Activated T-cell treated with anti-CD3 and anti-CD28 coated beads, Interleukin-2, amount 50 U/mL, for 72 hours (primary cell): ENCODE measurements at places on chromosomes 3 and 15. TPM values are rescaled to one million over a fixed set of nuclear protein-coding genes. Genes with fewer than 3 reads are reported as not detected.
A peak's percentile ranks its signal among the peaks of the same experiment; 100 is the strongest.

The LRRC31 gene
- not detected for total RNA-seq

The TRAT1 gene
- 25.9 TPM for total RNA-seq

The CISH gene
- 271 TPM for total RNA-seq

The RASL12 gene
- total RNA-seq = not detected

The SNTN gene
- not detected for total RNA-seq

The DNAJC13 gene
- total RNA-seq = 39.5 TPM

The ACTR8 gene
- total RNA-seq = 47.2 TPM

The SATB1 gene
- total RNA-seq = 716 TPM

The TRPM1 gene
- not detected for total RNA-seq

The AVEN gene
- total RNA-seq = 10.3 TPM

The KNG1 gene
- total RNA-seq = not detected

- no peak overlapping the region for H3K4me3 ChIP-seq
- H3K4me1 ChIP-seq = peaks cover 9% of the 10 kb centered on the region
- H3K27ac ChIP-seq = no peak overlapping the region
- DNase-seq = no peak
- peaks cover 9% of the 10 kb centered on the region for H3K36me3 ChIP-seq
These were observed 55.2 kb downstream of the RPL39L start for GRCh38 chr3:187084126-187084525.

DNA sequence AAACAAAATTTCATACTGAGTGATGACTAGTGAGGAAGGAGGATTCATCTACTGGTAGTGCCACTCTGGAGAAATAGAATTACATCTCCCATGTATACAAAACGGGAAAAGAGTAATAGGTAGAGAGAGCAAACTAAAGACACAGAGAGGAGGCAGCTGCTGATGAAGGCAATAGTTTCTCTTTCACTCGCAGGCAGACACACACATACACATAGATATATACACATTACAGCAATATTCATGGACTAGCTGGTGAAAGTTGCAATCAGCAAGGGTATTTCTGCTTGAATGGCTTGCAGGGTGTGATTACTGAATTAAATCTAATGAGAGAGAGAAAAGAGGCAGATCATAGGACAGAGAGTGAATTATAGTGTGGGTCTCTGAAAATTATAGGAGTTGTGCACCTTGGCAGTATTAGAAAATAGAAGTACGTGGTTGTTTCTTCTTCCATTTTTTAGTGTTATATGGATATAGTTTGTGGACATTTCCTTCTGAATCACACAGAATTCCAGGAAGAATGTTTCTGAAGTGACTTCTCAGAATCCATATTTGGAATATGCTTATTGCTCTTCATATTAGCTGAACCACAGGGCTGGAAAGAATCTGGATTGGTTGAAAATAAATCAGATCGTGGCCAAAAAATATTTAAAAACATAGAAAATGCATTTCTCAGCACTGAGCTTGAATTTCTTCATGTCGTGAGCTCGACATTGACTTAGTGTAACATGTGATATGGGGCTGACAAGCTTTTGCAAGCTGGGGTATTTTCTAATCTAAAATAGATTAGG lies 991.2 kb downstream of the TUSC7 start:
- no peaks in the 10 kb centered on the region for H3K4me1 ChIP-seq
- no peak overlapping the region for H3K4me3 ChIP-seq
- no peaks in the 10 kb centered on the region for H3K36me3 ChIP-seq

DNA sequence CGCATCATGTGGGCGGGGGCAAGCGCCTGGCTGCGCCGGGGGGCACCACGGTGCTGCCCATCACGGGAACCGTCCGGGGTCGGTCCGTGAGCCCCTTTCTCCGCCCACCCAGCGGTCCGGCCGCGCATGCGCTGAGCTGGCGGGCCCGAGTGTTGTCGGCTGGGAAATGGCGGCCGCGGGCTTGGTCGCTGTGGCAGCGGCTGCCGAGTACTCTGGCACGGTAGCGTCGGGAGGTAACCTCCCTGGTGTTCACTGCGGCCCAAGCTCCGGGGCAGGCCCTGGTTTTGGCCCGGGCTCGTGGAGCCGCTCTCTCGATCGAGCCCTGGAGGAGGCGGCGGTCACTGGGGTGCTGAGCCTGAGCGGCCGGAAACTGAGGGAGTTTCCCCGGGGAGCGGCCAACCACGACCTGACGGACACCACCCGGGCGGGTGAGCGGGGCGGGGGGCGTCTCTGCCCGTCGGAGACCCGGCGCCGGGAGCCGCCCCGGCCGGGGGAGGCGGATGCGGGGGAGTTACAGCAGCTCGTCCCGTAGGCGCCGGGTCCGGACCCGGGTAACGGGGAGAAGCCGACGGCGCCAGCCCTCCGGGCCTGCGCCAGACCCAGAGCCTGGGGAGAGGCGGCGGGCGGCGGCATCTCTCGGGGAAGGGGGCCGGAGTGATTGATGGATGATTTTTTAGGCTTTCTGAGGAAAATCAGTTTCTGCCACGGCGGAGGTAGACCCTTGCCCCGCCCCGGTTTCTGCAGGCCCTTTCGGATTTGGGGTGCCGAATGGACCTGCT lies at the start of gene LRCH3:
TSS of gene LRCH3 (plus strand) at position 142 of the 779 bp plus-strand sequence. CDS start at position 167, 25 bp downstream.
- DNase-seq = peak; percentile 93
- peak within 1 kb of the TSS; percentile 99 for H3K27ac ChIP-seq
- H3K4me3 ChIP-seq = peak within 1 kb of the TSS; percentile 96
- H3K27me3 ChIP-seq = no peaks in the 10 kb centered on the region

GRCh38 chr3:156378871-156379270 lies 176.0 kb downstream of the SSR3 start:
- DNase-seq = no peak
- H3K4me3 ChIP-seq = no peak overlapping the region
- no peak overlapping the region for H3K27ac ChIP-seq
- no peaks in the 10 kb centered on the region for H3K4me1 ChIP-seq
- H3K27me3 ChIP-seq = peaks cover 9% of the 10 kb centered on the region

GRCh38 chr3:12046406-12046805 lies 42.2 kb downstream of the SYN2 start:
- H3K27me3 ChIP-seq = peaks cover 15% of the 10 kb centered on the region
- H3K27ac ChIP-seq = no peak overlapping the region
- H3K4me1 ChIP-seq = no peaks in the 10 kb centered on the region
- DNase-seq = no peak
- no peaks in the 10 kb centered on the region for H3K36me3 ChIP-seq
- H3K4me3 ChIP-seq = no peak overlapping the region

GRCh38 chr3:5017925-5018531 lies 38.8 kb downstream of the BHLHE40 start:
- peaks cover 12% of the 10 kb centered on the region for H3K27me3 ChIP-seq
- peaks cover 95% of the 10 kb centered on the region for H3K4me1 ChIP-seq

DNA sequence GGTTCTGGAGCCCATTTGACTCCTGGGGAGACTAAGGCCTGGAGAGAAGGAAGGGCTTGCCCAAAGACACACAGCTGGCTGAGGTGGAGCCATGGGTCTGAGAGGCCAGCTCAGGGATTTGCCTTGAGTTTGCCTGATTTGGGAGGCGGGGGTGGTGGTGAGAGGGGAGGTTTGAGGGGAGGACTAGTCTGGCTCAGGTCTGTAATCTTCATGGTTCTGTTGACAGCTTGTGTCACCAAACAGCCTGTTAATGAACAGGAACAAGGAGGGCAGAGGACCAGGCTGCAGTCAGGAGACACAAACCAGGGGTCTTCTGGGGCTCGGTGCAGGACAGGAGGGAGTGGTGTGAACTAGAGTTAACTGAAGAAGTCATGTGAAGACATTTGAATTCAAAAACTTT lies 3.6 kb downstream of the TRH start:
- H3K27ac ChIP-seq = no peak overlapping the region
- no peak overlapping the region for H3K4me3 ChIP-seq
- no peak for DNase-seq
- H3K36me3 ChIP-seq = no peaks in the 10 kb centered on the region
- H3K27me3 ChIP-seq = peaks cover 43% of the 10 kb centered on the region

GRCh38 chr3:184040010-184040409 lies 8.5 kb downstream of the HTR3D start:
- H3K27ac ChIP-seq = no peak overlapping the region
- no peak overlapping the region for H3K4me3 ChIP-seq
- no peaks in the 10 kb centered on the region for H3K4me1 ChIP-seq
- DNase-seq = no peak
- no peaks in the 10 kb centered on the region for H3K36me3 ChIP-seq

DNA sequence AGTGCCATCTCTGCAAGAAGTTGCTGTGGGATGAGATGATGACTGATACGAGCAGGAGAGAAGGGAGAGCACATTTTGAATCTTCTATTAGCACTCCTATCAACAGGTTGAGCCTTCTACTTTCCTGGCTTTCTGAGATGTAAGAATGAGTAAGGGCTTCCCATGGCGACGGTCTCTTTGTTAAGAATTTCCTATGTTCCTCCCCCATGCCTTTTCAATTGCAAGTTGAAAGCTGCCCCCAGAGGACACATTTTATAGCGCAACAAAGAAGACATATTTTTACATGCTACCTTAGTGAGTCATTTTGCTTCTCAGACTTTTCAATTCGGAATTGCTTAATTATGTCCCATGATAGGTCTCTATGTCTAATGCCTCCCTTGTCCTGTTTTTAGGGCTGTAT lies 71.3 kb upstream of the LRTM1 start:
- no peak for DNase-seq
- no peak overlapping the region for H3K27ac ChIP-seq
- no peaks in the 10 kb centered on the region for H3K27me3 ChIP-seq
- H3K4me1 ChIP-seq = no peaks in the 10 kb centered on the region

DNA sequence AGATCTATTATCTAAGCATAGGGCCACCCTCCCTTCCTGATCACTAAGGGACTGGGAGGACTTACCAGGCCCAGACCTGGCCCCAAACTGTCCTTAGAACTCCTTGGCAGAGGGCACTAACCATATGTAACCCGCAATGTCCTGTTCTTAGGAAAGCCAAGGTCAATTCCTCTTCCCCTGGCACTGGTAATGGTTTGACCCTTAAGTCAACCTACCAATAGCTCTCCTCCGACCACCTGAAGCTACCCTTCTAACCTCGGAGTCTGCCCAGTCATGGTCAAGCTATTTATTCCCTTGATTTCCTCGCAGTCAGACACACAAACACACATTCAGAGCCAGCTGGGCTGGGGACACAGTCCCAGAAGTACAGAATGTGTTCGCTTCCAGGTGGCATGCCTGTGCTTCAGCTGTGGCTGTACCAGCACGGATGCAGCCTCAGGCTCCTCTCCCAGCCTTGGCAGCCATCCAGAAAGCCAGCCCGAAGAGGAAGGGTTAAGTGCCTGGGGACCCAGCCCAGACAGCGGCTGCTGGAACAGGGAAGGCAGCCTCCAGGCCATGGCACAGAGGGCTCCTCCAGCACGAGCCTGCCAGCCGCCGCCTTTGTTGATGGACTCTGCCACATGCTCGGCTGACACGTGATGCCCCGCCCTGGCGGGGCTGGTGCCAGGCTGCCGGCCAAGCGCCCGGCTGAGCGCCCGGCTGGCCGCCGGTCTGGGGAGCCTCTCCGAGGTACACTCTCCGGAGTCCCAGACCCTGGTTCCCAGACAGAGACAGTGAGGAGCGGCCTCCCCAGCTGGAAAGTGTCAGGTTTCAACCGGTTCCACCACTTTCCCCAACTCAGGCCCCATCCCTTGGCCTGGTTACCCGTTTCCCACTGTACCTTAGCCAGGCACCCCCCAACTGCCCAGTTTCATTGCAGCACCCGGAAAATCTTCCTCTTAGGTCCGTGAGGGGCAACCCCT lies 5.5 kb downstream of the BMF start:
- no peak for DNase-seq
- H3K27ac ChIP-seq = no peak overlapping the region
- no peak overlapping the region for H3K4me3 ChIP-seq
- H3K36me3 ChIP-seq = no peaks in the 10 kb centered on the region
- no peaks in the 10 kb centered on the region for H3K27me3 ChIP-seq

GRCh38 chr15:88376574-88377174 lies 90.5 kb downstream of the MRPL46 start:
- no peaks in the 10 kb centered on the region for H3K36me3 ChIP-seq
- H3K27me3 ChIP-seq = peaks cover 56% of the 10 kb centered on the region
- H3K27ac ChIP-seq = no peak overlapping the region
- peaks cover 19% of the 10 kb centered on the region for H3K4me1 ChIP-seq

DNA sequence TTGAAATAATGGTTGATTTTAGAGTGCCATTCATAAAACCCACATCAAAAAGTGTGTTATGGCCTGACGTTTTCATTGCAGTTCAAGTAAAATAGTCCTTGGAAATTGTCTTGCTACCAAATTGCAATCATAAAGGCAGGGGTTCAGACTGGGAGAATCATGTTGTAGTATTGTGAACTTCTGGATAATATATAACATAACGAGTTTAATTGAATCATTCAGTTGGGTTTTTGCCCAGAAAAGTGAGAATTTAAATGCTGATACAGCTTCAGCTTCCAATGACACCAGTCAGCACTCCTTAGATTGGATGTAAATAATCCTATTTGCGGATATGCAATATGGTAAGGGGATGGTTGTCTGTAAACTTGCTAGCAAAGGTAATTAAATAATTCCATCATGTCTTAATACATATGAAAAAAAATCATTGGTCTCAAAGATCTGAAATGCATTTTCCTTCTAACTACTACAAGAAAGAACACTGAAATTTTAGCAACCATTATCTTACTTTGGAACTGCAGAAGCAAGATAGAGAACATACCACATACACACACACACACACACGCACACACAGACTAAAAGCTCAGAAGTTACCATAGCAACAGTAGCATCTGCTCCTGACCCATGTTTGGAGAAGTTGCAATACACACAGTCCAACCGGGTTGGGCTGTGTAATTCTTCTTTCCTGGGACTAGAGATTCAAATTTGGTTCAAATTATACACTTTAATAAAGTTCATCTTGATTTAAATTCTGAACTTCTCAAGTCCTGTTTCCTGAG lies 686.2 kb upstream of the NR2F2 start:
- no peaks in the 10 kb centered on the region for H3K36me3 ChIP-seq
- H3K27me3 ChIP-seq = peaks cover 11% of the 10 kb centered on the region
- no peaks in the 10 kb centered on the region for H3K4me1 ChIP-seq
- H3K4me3 ChIP-seq = no peak overlapping the region
- no peak for DNase-seq

DNA sequence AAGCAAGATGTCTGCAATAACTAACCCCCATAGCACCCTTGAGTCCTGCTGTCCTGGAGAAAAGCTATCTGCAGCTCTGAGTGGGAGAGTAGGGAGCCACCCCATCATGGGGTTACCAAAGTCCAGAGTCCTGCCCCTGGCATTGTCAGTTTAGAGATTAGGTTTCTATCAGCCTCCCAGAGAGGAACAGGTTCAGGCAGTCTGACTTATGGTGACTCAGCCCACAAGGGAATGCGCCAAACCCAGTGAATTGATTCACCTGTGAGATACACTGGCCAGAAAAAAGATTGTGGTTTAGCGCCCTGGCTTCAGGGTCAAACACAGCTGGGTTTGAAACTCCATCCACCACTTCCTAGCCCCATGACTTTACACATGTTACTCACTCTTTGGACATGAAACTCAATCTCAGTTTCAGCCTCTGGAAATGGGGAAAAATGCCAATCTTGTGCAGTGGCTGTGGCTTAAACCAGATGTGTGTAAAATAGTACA lies 263.6 kb upstream of the HES1 start:
- H3K4me1 ChIP-seq = peaks cover 13% of the 10 kb centered on the region
- H3K27me3 ChIP-seq = peaks cover 56% of the 10 kb centered on the region
- no peak overlapping the region for H3K4me3 ChIP-seq
- peak; percentile 51 for DNase-seq
- no peaks in the 10 kb centered on the region for H3K36me3 ChIP-seq
- no peak overlapping the region for H3K27ac ChIP-seq

GRCh38 chr15:100922192-100923040 lies 3.3 kb downstream of the LRRK1 start:
- no peak overlapping the region for H3K27ac ChIP-seq
- no peaks in the 10 kb centered on the region for H3K36me3 ChIP-seq
- H3K4me3 ChIP-seq = peak overlapping the region; percentile 58
- DNase-seq = no peak

- DNase-seq = no peak
- H3K4me1 ChIP-seq = no peaks in the 10 kb centered on the region
- H3K36me3 ChIP-seq = no peaks in the 10 kb centered on the region
- H3K4me3 ChIP-seq = no peak overlapping the region
- H3K27me3 ChIP-seq = peaks cover 8% of the 10 kb centered on the region
These were observed 85.9 kb upstream of the ABHD2 start for GRCh38 chr15:89002281-89002761.
